ENCODE measurements at places on chromosomes 12 and 14.

DNA sequence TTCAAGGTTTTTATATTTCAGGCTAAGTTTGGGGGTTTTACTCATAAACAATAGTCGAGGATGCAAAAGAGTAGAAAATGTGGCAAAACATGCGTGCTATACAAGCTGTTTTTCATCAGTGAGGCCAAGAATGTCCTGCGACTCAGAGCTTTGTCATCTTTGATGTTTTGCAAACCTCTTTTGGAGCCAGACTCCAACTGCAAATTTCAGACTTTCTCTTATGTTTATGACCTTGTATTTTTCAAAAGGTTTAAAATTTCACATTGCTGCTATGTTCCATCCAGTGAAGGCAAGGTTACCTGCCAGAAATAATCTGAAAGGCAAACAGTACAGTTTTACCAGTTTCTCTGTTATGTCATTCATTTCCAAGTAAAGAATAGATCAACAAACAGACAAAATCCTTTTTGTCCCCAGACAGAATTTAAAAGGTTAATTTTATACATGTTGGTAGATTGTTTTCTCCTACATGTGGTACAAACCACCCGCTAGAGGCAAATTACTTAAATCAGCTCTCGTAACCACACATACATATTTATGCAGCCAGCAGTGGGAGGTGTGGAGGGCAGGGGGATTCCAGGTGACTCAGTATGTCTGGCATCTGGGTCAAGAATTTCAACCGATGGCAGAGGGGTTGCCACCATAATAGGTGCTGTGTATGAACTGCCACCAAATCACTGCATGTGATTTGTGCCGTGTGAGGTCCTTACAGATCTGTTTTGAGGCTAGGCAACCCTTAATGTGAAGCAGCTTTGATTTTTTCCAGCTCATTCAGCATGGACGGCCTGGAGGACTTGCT, 119.8 kb upstream of the CPM start:
- no peak overlapping the region for H3K4me3 ChIP-seq
- DNase-seq: peak; percentile 81
- no peaks in the 10 kb centered on the region for H3K36me3 ChIP-seq
- H3K27ac ChIP-seq: peak overlapping the region; percentile 59

GRCh38 chr14:59160506-59160905, 28.0 kb upstream of the DAAM1 start:
- DNase-seq: no peak
- no peak overlapping the region for H3K27ac ChIP-seq
- H3K27me3 ChIP-seq: peaks cover 5% of the 10 kb centered on the region

GRCh38 chr12:19222558-19222957, 93.0 kb downstream of the PLEKHA5 start:
- no peaks in the 10 kb centered on the region for H3K36me3 ChIP-seq
- no peak for DNase-seq
- H3K4me1 ChIP-seq: peaks cover 2% of the 10 kb centered on the region
- no peaks in the 10 kb centered on the region for H3K27me3 ChIP-seq
- H3K4me3 ChIP-seq: no peak overlapping the region

GRCh38 chr12:117097159-117097558, 2.1 kb downstream of the TESC start:
- H3K4me1 ChIP-seq: peaks cover 18% of the 10 kb centered on the region
- peak overlapping the region; percentile 8 for H3K4me3 ChIP-seq
- no peaks in the 10 kb centered on the region for H3K36me3 ChIP-seq
- H3K27ac ChIP-seq: no peak overlapping the region
- no peak for DNase-seq

DNA sequence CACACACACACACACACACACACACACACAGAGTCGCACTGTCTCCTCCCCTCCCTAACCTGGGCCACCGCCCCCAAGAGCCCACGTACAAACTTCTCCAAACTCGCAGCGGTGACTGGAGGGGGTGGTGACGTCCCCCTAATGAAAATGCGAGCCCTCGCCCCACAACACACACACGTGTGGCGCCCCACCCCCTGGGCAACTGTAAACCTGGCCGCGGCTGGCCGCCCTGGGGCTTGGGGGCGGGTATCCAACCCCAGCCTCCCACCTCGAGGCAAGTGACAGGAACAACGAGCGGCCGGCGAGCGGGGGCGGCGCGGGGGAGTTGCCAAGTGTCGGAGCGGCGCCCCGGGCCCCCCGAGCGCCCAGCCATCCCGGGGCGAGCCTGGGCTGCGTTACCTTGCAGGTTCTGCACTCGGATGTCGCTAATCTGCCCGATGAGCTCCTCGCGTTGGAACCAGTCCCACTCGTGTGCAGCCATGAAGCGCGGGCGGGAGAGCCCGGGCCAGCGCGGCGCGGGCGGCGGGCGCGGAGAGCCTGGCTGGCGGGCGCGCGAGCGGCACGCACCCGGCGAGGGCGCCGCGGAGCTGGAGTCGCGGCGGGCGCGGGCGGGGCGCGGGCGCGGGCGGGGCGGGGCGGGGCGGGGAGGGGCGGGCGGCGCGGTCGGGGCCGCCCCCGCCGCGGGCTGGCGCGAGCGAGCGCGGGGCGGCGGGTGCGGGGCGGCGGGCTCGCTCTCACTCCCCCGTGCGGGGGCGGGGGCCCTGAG, at the start of gene CLMN:
TSS of gene CLMN (minus strand) at position 597 of the 766 bp plus-strand sequence. CDS start at position 481, 116 bp downstream.
- DNase-seq: peak; percentile 48
- H3K4me3 ChIP-seq: peak within 1 kb of the TSS; percentile 64
- peak within 1 kb of the TSS; percentile 29 for H3K27ac ChIP-seq
- H3K27me3 ChIP-seq: peaks cover 42% of the 10 kb centered on the region
- H3K4me1 ChIP-seq: peaks cover 14% of the 10 kb centered on the region

- no peak overlapping the region for H3K4me3 ChIP-seq
- no peak overlapping the region for H3K27ac ChIP-seq
- no peak for DNase-seq
- no peaks in the 10 kb centered on the region for H3K4me1 ChIP-seq
These were observed 58.9 kb downstream of the HSP90AA1 start for GRCh38 chr14:102027951-102028350.

All from activated CD4-positive, alpha-beta T cell treated with anti-CD3 and anti-CD28 coated beads for 36 hours (primary cell).